CD4-positive, alpha-beta T cell treated with Interleukin-2 at 100 ng/mL for 4 hours (primary cell): ENCODE measurements at places on chromosomes 3 and 15.

DNA sequence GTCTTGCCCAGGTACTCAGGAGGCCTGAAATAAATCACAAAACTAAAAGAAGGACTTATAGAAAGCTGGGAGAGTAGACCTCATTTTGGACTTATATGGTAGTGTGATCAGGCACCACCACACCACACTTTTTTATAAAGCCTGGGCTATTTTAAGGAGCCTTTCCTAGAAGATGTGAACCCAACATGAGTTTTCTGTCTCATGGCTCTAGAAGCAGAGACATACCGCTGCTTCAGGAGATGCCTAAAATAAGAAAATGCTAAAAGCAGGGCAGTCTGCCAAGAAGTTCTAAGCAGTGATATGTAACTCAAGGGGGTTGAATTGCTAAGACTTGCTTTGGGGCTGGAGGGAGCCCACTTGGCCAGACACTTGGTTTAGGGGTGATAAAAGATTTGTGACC lies 49.6 kb downstream of the SUMF1 start:
- DNase-seq, result no peak

- no peak for DNase-seq
Measured at GRCh38 chr3:53164911-53165310, 3.9 kb downstream of the PRKCD start.

DNA sequence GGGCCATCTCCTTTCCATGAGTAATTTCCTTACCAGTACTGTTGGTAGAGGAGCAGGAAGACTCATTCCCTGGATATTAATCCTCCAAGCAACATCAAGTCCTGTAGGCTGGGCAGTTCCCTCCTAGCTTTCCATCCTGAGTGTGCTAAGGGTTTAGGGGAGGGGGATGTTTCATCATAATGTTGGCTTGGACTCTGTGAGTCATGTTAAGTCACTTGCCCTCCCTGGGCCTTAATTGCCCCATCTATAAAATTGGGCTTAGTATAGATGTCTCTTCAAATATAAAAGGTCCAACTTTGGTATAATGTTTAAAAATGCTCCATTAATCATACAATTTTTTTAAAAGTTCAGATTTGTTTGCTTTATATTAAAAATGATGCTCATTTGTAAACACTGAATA lies 52.7 kb downstream of the TLE3 start:
- DNase-seq, result no peak

DNA sequence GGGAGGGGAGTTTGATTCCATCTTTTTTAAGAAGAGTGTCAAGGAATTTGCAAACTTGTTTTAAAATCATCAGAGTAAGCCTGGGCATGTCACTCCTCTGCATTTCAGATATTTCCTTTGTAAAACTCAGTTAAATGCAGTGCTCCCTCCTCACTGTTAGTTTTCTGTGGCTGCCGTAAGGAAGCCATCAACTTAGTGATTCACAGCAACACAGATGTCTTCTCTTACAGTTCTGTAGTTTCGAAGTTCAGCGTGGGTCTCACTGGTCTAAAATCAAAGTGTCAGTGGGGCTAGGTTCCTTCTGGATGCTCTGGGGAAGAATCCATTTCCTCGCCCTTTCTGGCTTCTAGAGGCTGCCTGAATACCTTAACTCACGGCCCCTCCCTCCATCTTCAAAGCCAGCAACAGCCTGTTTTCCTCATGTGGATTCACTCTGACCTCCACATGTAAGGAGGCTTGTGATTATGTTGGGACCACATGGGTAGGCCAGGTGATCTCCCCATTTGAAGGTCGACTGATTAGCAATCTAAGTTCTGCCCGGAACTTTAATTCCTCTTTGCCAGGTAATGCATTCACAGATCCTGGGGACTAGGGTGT lies 12.4 kb downstream of the ISG20 start:
- no peak for DNase-seq

DNA sequence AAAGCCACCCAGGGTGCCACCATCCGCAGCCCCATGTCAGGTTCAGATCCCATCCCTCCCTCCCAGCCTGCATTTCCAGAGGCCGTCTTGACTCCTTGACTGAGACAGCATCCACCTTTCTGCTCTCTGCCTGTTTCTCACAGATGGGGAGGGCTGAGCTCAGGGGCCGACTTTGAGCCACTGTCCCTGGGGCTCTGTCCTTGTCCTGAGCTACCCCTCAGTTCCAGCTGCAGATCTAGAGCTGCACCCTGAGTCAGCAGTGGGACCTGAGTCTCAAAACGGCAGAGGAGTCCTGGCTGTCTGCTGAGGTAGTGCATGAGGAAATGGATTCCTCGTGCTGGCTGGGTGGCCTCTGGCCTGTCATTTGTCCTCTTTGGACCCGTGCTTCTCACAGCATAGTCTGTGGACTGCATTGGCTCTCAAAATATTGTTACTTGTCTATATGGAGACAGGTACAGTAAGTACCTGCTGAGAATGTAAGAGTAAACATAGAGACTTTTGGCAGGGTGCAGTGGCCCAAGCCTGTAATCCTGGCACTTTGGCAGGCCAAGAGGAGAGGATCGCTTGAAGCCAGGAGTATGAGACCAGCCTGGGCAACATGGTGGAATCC lies 22.3 kb downstream of the RPLP1 start:
- DNase-seq, result no peak

- DNase-seq, result no peak
Measured at GRCh38 chr3:111538111-111538510, 3.9 kb upstream of the CD96 start.

DNA sequence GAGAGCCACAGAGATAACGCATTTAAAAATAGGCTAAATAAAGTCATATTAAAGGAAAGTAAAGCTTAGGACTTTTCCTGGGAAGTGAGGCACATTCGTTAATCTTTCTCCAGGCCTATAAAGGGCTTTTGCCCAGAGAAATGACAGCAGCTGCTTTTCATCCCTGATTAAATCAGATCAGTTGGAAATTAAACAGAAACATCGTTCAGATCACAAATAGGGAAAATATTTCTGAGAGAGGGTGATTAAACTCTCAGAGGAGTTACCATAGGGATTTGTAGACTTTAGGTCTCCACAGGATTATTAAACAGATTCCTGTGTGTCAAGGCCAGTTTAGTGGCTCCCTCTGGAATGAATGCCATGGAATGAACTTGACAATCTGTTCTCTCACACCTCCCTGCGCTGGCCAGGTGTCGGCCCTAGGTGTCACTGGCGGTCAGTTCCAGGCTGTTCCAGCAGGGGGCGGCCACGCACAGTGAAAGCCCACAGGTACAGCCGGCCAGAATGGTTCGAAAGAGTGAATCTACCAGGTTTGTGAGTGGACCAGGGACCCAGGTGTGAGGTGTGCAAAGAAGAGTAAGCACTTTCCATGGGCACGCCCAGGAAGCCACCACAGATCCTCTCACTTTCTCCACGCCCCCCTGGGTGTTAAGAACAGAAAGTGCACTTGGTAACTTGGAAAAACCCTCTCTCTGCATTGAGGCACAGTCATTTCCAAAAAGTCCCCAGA lies 253.0 kb upstream of the RASGRP1 start:
- peak; percentile 79 for DNase-seq

DNA sequence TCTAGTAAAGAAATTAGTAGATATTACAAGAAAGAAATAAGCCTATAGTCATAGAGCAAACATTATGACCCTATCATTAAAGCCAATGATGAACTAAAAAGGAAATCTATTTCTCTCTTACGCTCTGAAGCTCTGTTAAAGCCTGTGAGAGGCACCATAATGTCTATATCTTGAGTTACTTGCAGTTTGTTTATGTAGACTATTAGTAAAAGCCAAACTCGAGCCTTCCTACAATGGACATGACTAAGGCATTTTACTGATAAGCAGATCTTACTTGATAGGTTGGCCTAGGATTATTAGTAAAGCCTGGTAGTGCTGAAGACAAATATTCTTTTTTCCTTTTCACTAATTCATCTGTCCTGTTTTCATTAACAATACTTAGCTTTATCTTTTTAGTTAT lies 32.7 kb downstream of the LRRC3B start:
- no peak for DNase-seq

- DNase-seq, result no peak
Measured at GRCh38 chr3:183392186-183393034, 36.0 kb downstream of the MCF2L2 start.

- DNase-seq, result no peak
Measured at GRCh38 chr3:98603580-98603979, 10.2 kb upstream of the CPOX start.

DNA sequence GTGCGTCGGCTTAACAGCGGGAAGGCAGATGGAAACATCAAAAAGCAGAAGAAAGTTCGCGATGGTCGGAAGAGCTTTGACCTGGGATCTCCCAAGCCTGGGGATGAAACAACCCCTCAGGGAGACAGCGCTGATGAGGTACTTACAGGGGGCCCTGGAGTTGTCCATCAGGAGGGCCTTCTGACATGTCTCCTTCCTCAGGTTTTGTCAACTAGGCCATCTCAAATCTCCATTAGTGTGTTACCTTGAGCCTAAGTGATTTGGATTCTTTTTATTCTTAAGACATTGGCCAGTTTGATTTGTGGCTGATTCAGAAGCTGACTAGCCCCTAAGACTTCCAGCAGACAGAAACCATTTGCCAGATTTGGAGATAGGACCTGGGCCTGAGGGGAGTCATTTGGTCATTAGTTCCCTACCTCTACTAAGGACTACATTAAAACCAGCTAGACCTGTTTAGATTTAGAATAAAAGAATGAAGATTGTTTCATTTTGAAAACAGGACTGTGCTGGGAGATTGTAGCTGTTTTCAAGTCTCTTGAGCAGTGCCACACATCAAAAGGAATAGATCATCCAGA lies 97.6 kb upstream of the UMPS start:
- DNase-seq, result no peak

DNA sequence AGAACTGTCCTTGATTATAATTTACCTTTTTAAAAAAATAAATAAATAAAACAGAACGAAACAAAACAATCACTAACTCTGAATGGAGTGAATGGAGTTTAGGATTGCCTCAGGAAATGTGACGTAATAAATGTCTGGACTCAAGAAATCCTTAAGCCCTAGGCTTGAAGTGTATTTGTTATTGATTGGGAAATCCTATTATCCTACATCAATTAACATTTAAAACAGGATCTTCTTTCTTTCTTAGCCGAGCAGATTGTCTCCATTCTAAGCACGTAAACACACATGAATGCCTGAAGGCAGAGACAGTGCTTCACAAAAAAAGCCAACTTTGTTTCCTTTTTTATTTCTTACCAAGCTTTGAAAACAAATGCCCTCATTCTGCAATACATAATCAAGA lies 33.4 kb downstream of the KAT2B start:
- no peak for DNase-seq

DNA sequence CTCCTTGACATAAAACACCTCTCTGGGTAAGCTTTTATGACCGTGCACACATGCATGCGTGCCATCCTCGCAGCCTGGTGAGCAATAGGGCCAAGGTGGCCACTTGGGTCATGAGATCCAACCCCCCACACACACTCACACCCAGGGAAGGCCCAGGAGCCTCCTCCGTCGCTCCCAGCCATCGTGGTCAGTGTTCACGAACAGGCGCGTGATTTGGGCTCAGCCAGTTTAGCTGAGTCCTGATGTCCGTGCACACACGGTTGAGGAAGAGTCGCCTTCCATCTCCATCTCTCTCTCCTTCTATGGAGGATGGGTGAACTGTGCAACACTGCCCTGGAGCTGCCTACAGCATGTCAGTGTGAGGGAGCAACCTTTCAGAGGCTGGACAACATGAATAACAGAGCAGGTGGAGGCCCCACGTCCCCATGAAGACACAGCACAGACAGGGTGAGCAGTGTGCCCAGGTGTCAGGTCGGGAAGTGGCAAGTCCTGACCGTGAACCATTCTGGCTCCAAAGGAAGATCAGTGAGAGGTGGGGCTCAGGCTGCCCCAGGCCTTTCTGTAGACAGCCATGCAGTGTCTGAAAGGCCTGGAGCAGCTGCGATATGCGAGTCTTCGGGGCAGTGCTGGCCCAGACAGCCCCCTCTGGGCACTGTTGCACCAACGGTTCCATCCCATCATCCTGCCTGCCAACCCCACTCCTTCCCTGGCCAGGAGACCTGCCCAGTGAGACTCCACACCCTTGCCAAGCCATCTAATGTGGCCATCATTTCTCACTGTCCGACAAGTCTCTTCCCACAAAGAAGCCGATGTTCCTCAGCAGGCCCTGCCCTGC lies 253.4 kb downstream of the OCA2 start:
- no peak for DNase-seq

GRCh38 chr3:101995371-101996046 lies 146.2 kb downstream of the NFKBIZ start:
- DNase-seq, result no peak

DNA sequence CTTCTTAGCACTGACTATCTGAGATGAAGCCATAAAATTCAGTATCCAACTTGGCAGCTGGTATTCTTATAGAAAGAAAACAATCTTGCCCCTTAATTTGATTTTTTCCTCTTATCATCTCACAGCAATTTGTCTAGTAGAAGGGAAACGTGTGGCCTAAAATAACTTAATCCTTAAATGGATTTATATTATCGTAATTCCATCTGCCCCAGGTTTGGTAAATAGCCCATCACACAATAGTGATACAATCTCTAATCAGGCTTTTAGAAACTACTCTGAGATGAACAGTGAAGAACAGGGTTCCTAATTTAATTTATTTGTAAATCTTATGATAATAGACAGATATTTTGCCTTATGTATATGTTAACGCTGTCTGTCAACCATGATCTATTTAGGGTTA lies 24.8 kb downstream of the PEX5L start:
- DNase-seq, result no peak

DNA sequence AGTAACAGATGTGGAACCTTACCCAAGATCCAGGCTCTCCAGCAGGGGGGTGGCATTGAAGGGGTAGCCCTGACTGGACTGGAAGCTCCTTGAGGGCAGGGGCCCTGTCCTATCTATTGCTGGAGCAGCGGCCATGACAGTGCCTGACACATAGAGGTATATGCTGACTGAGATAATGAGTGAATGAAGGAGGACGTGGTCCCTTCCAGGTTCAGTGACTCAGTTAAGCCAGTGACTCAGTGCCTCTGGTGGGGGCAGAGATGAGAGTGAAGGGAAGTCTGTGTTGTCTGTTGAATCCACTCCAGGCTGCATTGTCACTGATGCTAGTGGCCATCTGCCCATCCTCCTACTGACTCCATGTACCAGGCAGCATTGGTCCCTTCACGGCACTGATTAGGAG lies 13.0 kb upstream of the CTXND1 start:
- no peak for DNase-seq

GRCh38 chr3:17941152-17941551 lies 198.7 kb upstream of the TBC1D5 start:
- no peak for DNase-seq

DNA sequence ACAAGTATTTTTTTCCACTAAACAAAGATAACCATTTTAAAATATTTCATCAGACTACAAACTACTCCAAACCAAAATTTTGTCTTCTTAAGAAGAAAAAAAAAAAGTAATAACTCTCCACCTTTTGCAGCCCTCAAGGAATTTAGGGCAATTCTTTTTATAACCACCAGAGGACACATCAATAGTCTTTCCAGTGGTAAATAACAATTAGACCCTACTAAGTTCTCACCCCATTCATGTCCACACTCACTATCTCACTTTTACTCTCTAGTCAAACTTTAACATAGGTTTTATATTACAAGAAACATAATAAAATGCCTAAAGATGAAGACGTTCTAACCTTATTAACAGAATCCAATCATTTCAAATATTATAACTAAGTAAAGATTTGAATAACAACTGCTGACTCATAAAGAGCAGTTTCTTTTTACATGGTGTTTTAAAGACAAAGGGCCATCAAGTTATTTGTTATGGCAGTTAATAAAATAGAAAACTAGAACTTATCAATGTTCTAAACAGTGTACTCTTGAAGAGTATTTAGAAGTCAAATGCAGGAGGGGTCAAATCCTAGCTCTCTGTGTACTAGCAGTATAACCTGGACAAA lies 33.0 kb downstream of the CCDC39 start:
- no peak for DNase-seq

GRCh38 chr3:16848007-16848406 lies 36.7 kb upstream of the PLCL2 start:
- no peak for DNase-seq
